GM23338 (cell line): ENCODE measurements at places on chromosomes 4 and X. TPM values are rescaled to one million over a fixed set of nuclear protein-coding genes. Genes with fewer than 3 reads are reported as not detected.

The CD99 gene
- total RNA-seq: 28.5 and 34.5 TPM in 2 replicates

The ZC4H2 gene
- 20.5 and 28.3 TPM in 2 replicates for total RNA-seq

The NMU gene
- total RNA-seq: 40.2 and 47.5 TPM in 2 replicates

The PAGE4 gene
- total RNA-seq: not detected in 2 replicates

The XAGE5 gene
- not detected in 2 replicates for total RNA-seq

The NEUROG2 gene
- total RNA-seq: not detected in 2 replicates

The GALNTL6 gene
- 0.38 TPM in 1 of 2 replicates, not detected in the other for total RNA-seq

The PHOX2B gene
- total RNA-seq: not detected in 2 replicates

GRCh38 chrX:107576392-107576791 lies 51.9 kb upstream of the PRPS1 start:
- DNase-seq: no peak

DNA sequence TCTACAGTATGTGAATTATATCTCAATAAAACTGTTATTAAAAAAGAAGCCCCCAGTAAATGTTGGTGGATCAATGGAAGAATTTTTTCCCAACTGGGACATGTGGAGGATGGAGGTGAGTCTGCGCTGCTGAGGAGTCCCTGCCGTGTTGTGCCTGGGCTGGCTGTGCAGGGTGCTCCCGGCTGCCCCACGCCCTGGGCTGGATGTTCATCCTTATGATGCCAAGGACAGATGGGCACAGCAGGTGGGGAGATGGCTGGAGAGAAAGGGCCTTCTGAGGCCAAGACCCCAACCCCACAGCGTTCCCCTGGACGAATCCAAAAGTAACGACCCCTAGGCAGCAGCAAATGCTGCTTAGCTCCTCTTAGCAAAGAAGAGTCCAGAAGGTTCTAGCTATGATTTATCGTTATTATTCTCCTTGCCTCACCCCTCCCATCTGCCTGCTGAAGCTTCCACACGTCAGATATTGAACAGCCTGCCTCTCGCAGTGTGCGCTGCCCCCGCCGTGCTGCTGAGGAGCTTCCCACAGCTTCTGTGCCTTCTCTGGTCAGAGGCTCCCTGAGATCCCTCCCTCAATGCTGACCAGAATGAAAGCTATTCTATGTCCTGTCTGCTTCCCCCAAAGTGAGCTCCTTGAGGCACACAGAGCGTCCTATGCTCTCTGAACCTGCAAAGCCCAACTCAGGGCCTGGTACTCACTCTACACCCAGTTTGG lies 26.5 kb downstream of the HMX1 start:
- DNase-seq: no peak

GRCh38 chr4:1152290-1152689 lies 20.1 kb downstream of the SPON2 start:
- DNase-seq: no peak

- no peak for DNase-seq
Measured at GRCh38 chr4:98343626-98344025, 82.4 kb downstream of the RAP1GDS1 start.

- no peak for DNase-seq
Measured at GRCh38 chr4:146053891-146054290, 115.3 kb upstream of the ZNF827 start.

DNA sequence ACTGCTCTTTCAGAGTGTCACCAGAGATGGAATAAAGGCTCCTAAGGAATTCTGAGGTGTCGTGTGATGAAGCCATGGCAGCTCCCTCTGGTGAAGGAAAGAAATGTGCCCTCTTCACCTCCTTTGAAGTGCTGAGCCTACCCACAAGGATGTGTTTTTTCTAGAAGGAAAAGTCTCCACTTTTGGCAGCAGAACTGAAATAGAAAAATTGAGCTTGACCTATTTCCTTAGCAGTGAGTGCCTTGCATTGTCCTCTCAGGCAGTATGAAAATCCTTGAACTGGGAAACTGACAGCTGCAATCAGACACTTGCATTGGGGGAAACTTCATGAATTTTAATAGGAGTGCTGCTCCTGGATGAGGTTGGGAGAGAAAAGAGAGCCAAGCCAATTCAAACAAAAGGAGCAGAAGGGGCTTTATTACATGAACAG lies 95.2 kb downstream of the DCLK2 start:
- no peak for DNase-seq

DNA sequence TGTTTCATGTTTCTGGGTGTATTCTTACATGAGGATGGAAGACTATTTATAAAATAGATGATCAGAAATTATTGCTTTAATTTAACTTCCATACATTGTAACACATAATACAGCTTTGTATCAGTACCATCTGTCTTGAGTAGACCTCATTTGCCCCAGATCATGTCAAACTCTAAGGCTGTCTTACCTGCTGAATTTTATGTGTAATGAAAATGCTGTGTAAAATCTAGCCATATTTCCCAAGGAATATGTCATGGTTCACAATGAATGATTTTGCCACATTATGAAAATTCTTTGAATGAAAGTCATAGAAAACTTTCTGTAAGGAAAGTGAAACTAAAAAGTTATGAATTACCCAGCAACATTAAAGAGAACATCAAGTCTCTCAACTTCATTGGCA lies 7.4 kb downstream of the BDH2 start:
- no peak for DNase-seq

DNA sequence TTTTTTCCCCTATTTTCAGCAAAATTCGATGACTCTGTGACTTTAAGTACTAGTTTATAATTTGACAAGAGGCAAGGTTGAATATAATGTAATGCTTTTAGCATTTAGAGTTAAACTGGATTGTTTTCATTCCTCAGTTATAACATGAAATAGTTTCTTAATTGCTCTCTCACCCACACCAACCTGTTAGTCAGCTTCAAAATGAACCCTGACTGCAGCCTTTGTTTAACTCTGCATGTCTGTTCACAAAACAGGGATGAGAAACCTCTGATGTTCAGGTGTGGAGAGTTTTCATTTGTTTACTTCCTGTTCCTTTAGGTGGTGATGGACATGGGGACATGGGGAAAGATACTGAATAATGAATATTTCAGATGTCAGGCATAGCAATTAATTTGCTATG lies 49.9 kb upstream of the MND1 start:
- no peak for DNase-seq

GRCh38 chr4:81622028-81622427 lies 150.3 kb upstream of the RASGEF1B start:
- no peak for DNase-seq

- DNase-seq: peak; percentile 46
Measured at GRCh38 chr4:7811536-7812191, 128.0 kb downstream of the AFAP1 start.

- DNase-seq: no peak
Measured at GRCh38 chr4:22787753-22788375, 95.1 kb downstream of the GBA3 start.

DNA sequence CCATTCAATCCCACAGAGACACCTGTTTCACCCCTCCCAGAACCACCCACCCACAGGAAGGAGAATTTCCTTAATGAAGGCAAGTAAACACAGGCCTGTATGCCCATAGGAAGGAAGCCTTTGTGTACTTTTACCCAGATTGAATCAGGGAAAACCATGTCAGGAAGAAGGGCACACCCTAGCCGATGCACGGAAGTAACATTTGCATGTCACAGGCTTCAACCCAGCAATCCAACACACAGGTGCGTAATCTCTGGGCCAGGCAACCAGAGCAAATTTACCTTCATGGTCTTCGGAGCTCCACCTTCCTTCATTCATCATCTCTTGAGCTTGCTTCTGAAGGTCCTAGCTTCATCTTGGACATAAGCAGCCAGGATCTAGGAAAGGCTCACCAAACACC lies 206.3 kb downstream of the SHROOM3 start:
- no peak for DNase-seq

DNA sequence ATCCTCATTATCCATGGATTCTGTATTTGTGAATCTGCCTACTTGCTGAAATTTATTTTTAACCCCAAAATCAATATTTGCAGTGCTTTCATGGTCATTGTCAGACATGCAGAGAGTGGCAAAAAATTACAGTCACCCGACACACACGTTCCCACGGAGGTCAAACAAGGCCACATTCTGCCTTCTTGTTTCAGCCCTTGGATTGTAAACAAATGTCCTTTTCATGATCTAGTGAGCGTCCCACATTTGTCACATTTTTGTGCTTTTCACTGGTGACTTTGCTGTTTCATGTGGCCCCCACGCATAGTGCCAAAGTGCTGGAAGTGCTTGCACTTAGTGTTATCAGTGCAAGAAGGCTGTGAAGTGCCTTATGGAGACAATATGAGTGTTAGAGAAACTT lies 45.0 kb downstream of the SOD3 start:
- DNase-seq: no peak

GRCh38 chrX:13463608-13464007 lies 105.8 kb upstream of the EGFL6 start:
- no peak for DNase-seq

- no peak for DNase-seq
Measured at GRCh38 chrX:23900220-23900797, 7.4 kb downstream of the APOO start.

DNA sequence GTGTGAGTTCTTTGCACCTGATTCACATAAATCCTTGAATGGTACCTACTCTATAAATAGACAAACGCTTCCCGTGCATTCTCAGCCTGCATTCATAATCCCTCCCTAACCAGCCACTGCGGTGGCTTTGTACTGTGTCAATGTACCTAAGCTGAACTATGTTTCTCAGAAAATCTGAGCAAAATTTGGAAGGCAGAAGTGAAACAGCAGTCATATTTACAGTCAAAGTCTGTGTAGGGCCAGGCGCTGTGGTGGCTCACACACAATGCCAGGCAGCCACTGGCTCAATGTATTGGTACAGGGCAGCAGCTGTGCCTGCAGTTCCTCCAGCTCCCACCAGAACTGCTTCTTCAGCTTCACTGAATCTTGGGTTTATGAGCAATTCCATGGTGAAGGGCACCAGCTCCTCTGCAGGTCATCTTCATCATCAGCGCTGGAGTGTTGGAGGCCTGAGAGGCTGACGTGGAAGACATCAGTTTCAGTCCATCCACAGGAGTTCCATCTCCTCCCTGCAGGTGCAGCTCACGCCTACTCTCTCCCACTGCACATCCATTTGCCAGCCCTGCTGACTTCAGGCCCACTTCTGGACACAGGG lies 32.3 kb upstream of the IRF2 start:
- DNase-seq: peak; percentile 50

DNA sequence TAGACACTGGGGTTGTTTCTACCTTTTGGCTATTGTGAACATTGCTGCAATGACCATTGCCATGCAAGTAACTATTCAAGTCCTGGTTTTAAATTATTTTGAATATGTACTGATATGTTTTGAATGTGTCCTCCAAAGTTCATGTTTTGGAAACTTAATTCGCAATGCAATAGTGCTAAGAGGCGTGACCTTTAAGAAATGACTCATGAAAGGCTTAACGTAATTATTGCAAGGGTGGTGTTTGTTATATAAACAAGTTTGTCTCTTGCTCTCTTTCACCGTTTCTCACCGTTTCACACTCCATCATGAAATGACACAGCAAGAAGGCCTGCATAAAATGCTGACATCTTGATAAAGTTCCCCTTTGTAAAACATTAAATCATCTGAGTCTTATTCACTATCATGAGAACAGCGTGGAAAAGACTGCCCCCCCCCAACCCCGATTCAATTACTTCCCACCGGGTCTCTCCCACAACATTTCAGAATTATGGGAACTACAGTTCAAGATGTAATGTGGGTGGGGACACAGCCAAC lies 506.9 kb upstream of the FAM47C start:
- no peak for DNase-seq

DNA sequence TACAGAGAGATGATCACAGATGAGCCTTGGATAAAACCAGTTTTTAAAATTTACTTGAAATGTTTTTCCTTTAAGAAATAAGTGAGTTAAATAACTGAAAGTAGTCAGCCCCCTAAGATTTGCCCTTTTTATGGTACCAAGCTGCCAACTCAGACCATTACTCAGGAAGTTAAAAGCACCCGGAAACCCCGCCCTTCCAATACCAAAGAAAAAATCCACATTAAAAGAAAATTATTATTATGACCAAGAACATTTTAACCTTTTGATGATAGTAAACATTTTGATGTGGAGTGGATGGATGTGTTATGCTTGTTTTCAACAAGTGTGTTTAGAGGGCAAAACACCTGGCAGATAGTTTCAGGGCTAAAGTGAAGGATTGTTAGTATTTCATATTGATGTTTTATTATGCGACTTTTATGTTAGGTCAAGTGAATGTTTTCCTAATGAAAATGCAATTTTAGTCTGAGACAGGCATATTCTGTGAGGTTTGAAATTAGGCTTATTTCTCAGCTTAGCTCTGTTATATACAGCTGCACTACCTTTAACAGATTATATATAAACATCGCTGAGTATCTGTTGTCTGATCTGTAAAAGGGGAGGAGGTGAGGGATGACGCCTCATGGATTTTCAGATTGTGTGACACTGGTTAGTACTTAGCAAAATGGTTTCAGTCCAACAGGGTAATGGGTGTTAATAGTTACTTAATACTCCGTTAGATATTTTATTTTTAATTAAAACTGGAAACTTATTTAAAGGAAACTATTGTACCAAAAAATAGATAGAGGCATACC lies 89.0 kb downstream of the KDM6A start:
- no peak for DNase-seq

GRCh38 chrX:101252634-101253033 lies 33.0 kb downstream of the DRP2 start:
- DNase-seq: no peak

DNA sequence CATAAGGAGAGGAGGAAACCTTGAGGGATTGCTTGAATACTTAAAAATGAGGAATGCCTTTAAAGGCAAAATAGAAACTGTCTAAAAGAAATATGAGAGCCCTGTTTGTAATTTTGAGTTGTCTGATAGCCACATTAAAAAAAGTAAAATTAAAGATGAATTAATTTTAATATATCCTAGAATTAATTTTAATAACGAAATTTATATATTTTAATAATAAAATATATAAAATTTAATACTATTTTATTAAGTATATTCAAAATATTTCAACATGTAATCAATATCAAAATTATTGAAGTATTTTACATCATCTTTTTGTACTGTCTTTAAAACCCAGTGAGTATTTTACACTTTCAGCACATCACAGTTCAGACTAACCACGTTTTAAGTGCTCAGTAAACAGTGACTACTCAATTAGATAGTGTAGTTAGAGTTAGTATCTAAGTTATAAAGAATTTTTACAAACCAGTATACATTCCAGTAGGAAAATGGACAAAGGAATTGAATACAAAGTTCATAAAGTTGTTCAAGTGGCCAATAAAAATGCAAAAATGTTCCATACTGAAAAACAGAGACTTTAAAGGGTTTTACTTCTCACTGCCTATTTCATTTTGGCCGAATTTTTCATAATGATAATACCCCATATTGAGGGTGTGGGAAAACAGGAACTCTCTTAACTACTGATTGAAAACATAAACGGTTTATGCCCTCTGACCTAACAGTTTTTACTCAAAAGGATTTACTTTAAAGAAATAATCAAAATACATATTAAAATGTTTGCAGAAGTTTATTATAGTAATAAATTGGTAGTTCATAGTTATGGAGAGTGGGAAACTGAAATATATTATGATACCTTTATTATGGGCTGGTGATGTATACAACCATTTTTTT lies 2.9 kb downstream of the SLC30A9 start:
- DNase-seq: no peak

- DNase-seq: peak; percentile 0
Measured at GRCh38 chrX:151825925-151826485, 86.7 kb upstream of the MAGEA4 start.
